GM19239 (cell line): ENCODE measurements at places on chromosomes 6 and 20.

GRCh38 chr6:32070814-32071543 is 32.8 kb downstream of the CYP21A2 start:
- no peak for DNase-seq

- DNase-seq = no peak
These were observed 23.6 kb upstream of the STX16 start for GRCh38 chr20:58627212-58628072.

- no peak for DNase-seq
These were observed 399.0 kb downstream of the CDKAL1 start for GRCh38 chr6:20933057-20933788.

- DNase-seq = no peak
These were observed 244.2 kb downstream of the EPM2A start for GRCh38 chr6:145491126-145491525.

- DNase-seq = peak; percentile 42
These were observed at the start of gene SLX4IP for GRCh38 chr20:10434832-10435812. Gene SLX4IP (plus strand): TSS chr20:10435305. CDS start chr20:10458205, 22,900 bp downstream.

GRCh38 chr20:46772901-46773300 is 63.5 kb downstream of the SLC2A10 start:
- no peak for DNase-seq

DNA sequence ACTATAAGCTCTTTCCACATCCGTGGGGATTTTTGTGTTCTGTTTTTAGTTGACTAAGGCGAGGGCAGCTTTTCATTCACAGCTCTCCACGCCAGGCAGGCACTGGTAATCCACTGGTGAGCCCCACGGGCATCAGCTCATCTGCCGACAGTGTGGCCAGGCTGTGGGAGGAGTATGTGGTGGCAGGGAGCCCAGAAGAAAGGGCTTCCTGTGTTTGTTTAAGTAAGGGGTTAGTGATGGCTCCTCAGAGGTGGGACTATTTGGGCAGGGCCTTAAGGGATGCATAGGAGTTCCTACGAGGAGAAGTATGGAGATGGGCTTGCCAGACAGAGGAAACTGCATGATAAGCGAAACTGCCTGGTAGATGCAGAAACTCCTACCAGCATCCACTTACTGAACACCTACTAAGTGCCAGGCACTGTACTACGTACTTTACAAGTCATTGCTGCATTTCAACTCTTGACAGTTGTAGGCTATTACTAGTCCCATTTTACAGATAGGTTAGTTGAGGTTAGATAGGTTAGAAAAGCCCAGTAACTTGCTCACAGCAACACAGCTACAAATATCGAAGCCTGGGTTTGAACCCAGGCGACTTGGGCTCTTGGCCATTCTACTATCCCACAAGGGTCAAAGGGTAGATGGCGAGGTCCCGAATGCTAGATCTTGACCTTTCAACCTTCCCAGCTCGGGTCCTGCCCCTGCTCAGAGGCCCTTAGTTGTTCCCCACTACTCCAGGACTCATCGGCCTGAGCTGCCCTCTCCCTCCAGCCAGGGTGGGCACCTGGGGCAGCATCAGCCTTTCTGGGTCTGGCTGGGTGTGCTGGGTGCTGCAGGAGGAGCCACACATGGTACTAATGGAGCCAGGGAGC is 55.1 kb downstream of the CEBPB start:
- DNase-seq = no peak

DNA sequence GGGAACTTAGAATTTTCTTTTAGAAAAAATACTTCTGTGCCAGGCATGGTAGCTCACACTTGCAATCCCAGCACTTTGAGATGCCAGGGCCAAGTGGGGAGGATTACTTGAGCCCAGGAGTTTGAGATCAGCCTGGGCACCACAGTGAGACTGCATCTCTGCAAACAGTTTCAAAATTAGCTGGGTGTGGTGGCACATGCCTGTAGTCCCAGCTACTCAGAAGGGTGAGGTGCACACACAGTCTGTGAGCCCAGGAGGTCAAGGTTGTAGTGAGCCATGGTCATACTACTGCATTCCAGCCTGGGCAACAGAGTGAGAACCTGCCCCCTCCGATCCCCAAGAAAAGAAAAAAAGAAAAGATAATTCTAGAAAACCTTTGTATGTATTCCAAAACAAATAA is 346.0 kb upstream of the KCNQ5 start:
- no peak for DNase-seq

DNA sequence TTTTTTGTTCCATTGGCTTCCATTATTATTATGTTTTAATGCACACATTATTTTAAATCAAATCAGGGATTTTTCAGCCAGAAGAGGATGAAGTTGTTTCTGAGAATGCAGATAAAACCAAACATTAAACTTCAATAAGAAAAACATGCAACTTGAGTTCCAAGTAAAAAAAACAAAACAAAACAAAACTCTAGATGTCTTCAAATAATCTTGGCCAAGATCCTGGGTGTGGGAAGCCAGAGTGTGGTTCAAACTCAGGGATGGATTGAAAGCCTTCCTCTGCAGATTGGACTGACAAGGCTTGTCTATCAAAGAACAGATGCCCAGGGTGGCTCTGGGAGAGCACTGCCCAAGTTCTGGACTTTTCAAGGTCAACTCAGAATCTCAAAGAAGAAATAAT is 134.1 kb downstream of the LCA5 start:
- DNase-seq = no peak

DNA sequence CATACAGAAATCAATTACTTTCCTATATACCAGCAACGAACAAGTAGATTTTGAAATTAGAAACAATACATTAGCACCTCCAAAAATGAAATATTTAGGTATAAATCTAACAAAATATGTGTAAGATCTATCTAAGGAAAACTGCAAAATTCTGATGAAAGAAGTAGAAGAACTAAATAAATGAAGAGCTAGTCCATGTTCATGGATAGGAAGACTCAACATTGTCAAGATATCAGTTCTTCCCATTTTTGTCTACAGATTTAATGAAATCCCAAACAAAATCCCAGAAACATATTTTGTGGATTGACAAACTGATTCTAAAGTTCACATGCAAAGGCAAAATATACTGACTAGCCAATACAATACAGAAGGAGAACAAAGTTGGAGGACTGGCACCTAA is 33.7 kb downstream of the PREP start:
- no peak for DNase-seq

DNA sequence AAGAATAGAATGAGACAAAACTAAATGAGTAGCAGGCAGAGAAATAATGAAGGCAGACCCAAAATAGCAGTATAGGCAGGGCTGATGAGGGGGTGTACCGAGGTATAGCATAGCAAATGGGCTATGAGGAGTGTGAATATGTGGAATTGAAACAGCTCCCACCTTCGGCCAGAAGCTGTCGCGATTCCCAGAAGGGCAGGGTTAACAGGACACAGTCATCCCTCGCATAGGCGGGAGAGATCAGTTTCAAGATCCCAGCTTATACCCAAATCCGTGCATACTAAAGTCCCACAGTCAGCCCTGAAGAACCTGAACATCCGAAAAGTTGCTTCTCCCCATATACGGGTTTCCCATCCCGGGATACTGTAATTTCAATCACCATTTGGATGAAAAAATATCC is 82.7 kb downstream of the PTPRK start:
- DNase-seq = no peak

- DNase-seq = no peak
These were observed 33.4 kb downstream of the SPDEF start for GRCh38 chr6:34522761-34523160.

GRCh38 chr6:81999270-81999669 is 246.8 kb upstream of the TENT5A start:
- DNase-seq = no peak

- no peak for DNase-seq
These were observed 133.6 kb downstream of the LMBRD1 start for GRCh38 chr6:69663215-69663614.

- no peak for DNase-seq
These were observed 90.1 kb downstream of the TAF4 start for GRCh38 chr20:61975407-61976129.

DNA sequence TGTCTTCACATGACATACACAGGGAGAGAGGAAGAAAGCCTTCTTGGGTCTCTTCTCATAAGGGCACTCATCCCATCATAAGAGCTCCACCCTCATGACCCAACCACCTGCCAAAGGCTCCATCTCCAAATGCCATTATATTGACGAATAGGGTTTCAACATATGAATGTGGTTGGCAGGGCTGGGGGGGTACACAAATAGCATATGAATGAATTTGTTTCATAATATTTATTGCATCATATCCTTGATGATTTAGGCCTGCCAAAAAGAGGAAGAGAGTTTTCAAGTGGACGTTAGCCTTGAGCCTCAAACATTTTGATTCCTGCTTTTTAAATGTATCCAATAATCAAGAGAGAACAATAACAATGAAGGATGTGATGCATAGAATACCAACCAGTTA is 26.2 kb upstream of the OPRM1 start:
- DNase-seq = no peak

DNA sequence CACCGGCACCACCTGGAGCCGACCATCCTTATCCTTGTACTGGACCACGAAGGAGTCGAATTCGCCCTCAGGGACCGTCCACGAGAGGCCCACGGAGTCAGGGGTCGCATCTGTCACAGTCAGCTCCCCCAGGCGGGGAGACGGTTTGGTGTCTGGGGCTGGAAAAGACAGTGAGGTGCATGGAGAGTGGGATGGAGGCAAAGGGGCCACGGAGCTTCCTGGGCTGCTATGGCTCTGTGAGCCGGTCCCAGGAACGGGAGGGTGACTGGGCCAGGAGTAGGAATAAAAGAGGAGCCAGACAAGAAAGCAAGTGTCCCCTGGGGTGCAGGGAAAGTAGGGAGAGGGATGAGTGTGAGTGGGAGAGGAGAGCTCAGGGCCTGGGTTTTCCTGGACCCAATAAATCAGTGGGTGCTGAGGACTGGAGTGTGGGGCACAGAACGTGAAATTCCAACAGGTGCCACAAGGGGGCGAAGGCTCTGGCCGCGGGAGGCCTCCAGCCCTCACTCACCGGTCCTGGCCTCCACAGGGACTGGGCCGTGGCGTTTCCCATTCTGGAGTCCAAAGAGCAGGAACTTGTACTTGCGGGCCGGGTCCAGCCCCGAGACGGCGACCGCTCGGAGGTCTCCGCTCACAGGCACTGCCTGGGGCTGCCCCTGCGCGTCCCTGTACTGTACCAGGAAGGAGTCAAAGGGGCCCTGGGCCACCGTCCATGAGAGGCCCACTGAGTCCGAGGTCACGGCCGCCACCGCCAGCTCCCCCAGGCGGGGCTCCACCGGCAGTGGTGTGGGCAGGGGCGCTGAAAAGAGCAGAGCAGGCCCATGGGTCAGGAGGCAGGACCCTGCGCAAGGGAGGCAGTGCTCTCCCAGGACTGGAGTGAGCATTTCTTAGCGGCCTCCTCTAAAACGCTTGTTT is 9.9 kb downstream of the CYP21A2 start:
- peak; percentile 76 for DNase-seq

DNA sequence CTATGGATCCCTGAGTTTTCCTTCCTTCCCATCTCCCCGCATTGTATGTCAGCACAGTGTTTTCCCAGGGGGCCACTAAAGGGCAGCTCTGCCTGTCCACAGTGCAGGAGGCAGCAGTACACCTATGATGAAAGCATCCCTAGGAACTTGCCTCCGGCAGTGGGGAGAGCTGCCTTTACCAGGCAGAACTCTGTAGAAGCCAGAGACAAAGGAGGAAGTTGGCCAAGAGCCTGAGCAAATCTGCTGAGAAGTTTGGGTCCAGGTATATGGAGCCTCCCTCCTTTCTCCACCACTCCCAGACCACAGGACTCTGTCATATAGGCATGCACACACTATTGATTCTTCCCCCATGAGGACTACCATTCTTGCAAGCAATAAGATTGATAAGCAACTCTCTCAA is 282.7 kb downstream of the TBC1D7 start:
- DNase-seq = no peak

DNA sequence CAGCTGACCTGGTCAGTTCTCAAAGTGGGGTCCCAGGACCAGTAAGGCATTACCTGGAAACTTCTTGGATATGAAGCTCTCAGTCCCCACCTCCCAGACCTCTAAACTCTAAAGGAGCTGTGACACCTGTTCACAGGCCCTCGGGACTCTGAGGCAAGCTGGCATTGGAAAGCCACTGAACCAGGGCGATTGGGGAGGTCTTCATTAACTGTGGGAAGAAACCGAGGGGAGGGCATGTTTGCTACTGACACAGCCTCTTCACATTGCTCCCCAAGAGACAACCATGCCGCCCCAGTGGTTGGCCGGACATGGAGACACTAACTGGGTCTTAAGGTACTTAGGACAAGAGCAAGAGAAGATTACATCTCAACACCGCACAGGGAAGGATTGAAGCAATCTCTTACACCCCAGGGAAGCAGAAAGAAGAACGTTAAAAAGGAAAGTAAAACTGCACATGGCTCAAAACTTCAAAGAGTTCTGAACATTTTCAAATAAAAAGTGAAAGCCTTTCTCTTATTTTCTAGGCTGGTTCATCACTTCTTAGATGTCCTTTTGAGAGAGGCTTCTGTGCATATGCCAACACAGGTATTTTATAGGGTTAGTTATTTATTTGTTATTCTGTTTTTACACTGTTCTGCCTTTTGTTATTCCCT is 210.0 kb upstream of the CST7 start:
- DNase-seq = peak; percentile 18

DNA sequence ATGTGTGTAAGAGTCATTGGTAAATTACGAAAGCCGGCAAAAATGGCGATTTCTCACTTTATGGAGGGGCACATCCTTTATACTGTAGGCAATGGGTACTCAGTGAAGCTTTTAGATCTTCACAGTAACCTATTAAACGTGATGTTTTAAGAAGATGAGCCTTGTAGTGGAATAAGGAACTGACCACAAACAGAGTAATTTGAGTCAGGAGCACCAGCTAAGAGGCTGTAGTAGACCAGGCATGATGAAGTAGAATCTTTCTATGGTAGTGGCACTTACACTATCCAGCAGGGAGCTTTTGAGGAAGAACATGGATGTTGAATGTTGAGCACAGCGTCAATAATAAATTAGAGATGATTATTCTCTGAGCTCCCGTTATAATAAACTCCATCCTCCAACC is 65.9 kb downstream of the HIVEP2 start:
- DNase-seq = no peak

- no peak for DNase-seq
These were observed 161.8 kb downstream of the NFATC2 start for GRCh38 chr20:51380401-51381385.

DNA sequence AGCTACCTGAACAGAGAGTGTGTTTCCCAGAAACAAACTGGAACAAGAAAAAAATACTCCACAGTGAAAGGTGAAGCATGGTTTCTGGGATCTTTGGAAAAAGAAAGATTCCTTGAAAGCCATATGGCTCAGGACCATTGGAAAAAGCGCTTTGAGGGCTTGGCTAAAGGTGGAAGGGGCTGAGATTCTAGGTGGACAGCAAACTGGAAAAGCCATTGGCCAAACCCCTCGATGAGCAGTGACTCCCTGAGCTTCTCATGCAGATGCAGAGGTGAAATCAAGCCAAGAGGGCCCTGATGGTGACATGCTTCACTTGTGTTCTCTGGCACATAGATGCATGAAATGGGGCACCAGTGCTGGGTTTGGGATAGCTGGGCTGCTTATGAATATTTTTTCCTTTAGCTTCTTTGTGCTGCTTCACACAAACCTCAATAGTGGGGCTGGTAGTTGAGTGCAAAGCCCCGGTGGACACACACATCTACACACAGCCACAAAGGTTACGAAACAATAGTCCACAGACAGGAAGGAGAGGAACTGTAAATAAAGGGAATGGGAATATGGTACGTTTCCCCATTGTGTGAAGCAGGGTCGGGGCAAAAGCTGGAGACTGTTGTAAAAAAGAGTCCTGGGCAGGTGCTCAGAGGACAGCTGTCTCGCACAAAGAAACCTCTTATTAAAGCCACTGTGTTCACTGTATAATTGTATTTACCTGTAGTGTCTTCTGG is 117.8 kb downstream of the FOXA2 start:
- no peak for DNase-seq
